ENCODE measurements at places on chromosomes 7 and 10.
A peak's percentile ranks its signal among the peaks of the same experiment; 100 is the strongest.

DNA sequence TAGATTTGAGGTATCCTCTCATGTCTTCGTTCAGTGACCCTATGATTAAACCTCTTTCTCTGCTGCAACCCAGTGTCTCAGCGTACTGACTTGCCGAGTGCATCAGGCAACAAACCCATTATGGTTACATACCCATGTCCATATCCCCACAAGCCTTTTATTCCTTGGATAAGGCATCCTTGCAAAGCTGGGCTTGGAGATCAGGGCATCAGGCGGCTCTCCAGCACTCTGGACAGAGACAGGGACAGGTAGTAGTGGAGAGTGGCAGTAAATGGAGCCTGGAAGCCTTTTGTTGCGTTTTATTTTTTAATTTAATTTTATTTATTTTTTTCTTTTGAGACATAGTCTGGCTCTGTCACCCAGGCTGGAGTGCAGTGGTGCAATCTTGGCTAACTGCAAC is 32.0 kb upstream of the NPFFR1 start:
- no peak for DNase-seq
- H3K27me3 ChIP-seq: no peaks in the 10 kb centered on the region
- no peak overlapping the region for H3K4me3 ChIP-seq
- H3K36me3 ChIP-seq: no peaks in the 10 kb centered on the region
- H3K4me1 ChIP-seq: no peaks in the 10 kb centered on the region
- H3K27ac ChIP-seq: no peak overlapping the region

GRCh38 chr7:156827587-156828203 is 65.3 kb downstream of the LMBR1 start:
- no peak overlapping the region for H3K4me3 ChIP-seq
- no peak for DNase-seq
- H3K27ac ChIP-seq: no peak overlapping the region
- H3K4me1 ChIP-seq: no peaks in the 10 kb centered on the region
- no peaks in the 10 kb centered on the region for H3K36me3 ChIP-seq

GRCh38 chr10:93468461-93469213 is 13.5 kb downstream of the MYOF start:
- no peaks in the 10 kb centered on the region for H3K4me1 ChIP-seq
- H3K27ac ChIP-seq: no peak overlapping the region
- no peaks in the 10 kb centered on the region for H3K36me3 ChIP-seq
- DNase-seq: no peak
- H3K4me3 ChIP-seq: no peak overlapping the region

GRCh38 chr7:106126170-106126938 is 14.2 kb upstream of the SYPL1 start:
- H3K4me1 ChIP-seq: no peaks in the 10 kb centered on the region
- no peaks in the 10 kb centered on the region for H3K27me3 ChIP-seq
- H3K27ac ChIP-seq: no peak overlapping the region
- DNase-seq: peak; percentile 42
- no peak overlapping the region for H3K4me3 ChIP-seq
- no peaks in the 10 kb centered on the region for H3K36me3 ChIP-seq

All from CD8-positive, alpha-beta memory T cell (primary cell).